Thoracic aorta (tissue), 2 donors: ENCODE measurements at places on chromosomes 1 and 21. TPM values are rescaled to one million over a fixed set of nuclear protein-coding genes. Genes with fewer than 3 reads are reported as not detected.

Gene KIF14
- total RNA-seq = under 0.01 TPM

Gene PLA2G2C
- total RNA-seq = not detected

Gene CNKSR1
- total RNA-seq = 17.5 TPM

Gene APP
- total RNA-seq = 468 TPM

Gene ASPM
- total RNA-seq = 2.1 TPM

Gene PPFIA4
- total RNA-seq = 16.5 TPM

Gene NMNAT2
- total RNA-seq = 0.68 TPM

Gene SYT11
- 62.4 TPM for total RNA-seq

GRCh38 chr1:3915551-3916121 lies 15.6 kb upstream of the C1orf174 start:
- DNase-seq = no peak

DNA sequence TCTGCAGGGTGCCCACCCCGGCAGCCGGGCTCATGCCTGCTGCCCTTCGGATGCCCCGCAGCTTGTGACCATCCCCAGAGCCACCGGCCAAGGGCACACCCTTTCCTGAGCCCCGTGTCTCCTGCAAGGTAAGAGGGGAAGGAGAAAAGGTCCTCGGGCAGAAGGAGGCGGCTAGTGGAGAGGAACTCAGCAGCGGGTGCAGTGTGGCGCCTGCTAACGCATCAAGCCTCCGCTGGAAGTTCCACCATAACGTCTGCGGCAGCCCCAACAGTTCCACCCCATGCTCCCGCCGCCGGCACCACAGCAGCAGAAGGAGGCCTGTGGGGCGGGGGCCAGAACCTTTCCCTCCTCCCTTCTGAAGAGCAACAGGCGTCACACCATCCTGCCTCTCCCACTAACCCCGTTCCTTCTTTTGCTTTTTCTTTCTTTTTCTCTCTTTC lies 990 bp downstream of the VWA5B1 start:
- no peak for DNase-seq

GRCh38 chr1:86993269-86993985 lies 79.0 kb downstream of the HS2ST1 start:
- DNase-seq = no peak

- no peak for DNase-seq
Measured at GRCh38 chr1:220219136-220219442, 53.2 kb downstream of the RAB3GAP2 start.

- no peak for DNase-seq
Measured at GRCh38 chr1:174999936-175000696, at the start of gene CACYBP. CACYBP (plus strand) TSS chr1:174999947; CDS start chr1:175000181, 234 bp downstream.

- DNase-seq = no peak
Measured at GRCh38 chr1:171226747-171227370, 21.4 kb upstream of the FMO1 start.

DNA sequence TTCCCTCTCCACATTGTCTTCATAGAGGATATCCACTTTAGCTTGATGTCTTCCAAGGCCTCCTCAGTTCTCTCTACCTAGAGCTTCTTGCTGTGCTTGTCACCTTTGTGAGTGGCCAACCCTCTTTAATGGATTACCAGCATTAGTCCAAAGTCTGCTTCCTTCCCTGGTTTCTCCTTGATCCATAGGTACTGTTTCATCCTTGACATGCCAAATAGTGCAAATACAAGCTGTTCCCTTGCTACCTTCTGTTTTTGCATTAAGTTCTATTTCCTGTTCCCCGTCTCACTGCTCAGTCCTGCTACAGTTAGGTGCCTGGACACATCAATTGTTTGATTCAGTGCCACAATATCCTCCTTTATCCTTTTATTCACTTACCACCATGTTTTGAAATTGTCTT lies 19.2 kb downstream of the MAST2 start:
- DNase-seq = no peak

DNA sequence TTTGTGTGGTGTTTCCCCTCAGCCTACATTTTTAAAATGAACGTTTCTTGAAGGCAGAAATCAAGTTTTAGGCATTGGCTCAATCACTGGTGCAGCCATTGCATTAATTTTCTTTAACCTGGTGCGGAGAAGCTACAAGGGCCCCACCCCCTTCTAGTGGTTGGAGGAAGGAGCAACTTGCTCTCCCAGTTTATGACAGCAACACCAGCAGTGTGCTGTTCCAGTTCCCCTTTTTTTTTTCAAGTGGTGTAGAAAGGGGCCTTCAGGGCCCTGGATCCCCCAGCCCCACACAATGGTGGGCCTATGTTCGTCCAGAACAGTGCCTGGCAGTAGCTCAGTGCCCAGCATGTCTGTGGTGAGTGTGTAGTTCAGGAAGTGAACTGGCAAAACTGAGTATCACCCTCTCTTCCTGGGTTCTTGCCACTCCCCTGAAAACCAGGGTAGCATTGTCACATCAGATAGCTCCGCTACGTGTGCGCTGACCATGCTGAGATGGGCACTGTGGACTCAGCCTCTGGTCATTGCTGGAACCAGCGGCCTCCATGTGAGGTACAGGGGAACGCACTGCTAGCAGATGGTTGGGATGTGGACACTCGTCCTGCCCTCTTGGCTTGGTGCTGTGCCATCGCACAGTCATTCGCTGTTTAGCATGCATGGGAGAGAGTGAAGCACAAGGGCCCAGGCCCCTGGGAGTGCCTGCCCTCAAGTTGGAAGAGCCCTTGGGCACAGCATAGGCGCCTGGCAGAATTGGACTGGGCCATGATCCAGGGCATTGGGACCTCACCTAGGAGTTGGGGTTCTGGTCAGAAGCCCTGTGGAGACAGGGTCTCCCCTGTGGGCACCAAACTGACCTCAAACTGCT lies 7.2 kb downstream of the ARF1 start:
- DNase-seq = no peak

GRCh38 chr1:41618871-41619270 lies 134.4 kb upstream of the EDN2 start:
- no peak for DNase-seq

GRCh38 chr1:192601567-192601966 lies 26.0 kb downstream of the RGS1 start:
- DNase-seq = no peak

GRCh38 chr1:3746389-3746829 lies 5.8 kb upstream of the CCDC27 start:
- no peak for DNase-seq
